ENCODE measurements at places on chromosomes 5 and 9.

- DNase-seq: no peak
Observed at GRCh38 chr5:132115375-132115774, 41.8 kb downstream of the CSF2 start.

GRCh38 chr5:169442913-169443784 is 140.4 kb upstream of the SPDL1 start:
- DNase-seq: no peak

DNA sequence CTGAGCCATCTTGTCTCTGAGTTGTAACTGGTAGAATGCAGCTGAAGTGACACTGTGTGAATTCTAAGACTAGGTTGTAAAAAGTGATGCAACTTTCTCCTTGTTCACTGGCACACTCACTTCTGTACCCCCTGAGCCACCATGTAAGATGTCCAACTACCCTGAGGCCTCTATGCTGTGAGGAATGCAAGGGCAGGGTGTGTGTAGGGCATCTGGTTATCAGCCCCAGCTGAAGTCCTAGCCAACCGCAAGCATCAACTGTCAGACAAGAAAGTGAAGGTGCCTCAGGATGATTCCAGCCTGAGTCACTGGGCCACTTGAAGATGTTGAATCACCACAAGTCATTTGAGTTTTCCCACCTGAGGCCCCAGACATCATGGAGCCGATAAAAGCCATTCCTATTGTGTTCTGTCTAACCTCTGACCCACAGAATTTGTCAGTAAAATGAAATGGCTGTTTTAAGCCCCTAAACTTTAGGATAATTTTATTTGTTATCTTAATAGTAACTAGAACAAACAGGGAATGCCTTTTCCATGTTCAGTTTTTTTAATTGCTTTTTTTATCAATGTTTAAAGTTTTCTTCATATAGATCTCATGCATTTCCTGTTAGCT is 18.7 kb upstream of the RHOBTB3 start:
- no peak for DNase-seq

DNA sequence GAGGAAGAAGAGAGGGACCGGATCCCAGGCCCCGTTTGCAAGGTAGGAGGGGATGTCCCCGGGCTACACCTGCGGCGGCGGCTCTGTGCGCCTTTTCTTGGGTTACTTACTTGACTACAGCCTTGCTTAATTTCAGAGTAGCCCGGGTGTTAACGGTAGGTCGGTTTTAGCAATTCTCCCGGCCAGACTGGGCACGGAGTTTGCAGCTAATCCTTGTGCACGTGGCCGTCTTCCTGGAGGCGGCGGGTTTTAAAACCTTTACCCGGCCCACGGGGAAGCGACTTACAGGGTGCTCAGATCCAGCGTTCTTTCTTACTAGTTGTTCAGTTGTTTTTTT is 313 bp downstream of the BRIX1 start:
- DNase-seq: no peak

DNA sequence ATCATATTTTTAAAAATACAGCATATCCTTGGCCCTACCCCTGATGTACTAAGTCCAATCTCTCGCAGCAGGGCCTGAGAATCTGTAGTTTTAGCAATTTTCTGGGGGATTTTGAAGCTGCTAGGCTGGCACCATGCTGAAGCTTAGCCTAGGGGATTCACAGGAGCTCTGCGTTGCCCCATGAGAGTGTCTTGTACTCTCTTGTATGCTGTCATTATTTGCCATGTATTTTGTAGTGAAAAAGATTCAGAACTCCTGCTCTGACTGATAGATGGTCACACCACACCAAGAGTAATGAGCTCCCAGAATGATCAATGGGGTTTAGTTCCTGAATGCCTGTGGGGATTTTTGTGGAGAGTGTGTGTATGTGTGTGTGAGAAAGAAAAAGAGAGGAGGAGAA is 20.7 kb upstream of the TRMT10B start:
- no peak for DNase-seq

DNA sequence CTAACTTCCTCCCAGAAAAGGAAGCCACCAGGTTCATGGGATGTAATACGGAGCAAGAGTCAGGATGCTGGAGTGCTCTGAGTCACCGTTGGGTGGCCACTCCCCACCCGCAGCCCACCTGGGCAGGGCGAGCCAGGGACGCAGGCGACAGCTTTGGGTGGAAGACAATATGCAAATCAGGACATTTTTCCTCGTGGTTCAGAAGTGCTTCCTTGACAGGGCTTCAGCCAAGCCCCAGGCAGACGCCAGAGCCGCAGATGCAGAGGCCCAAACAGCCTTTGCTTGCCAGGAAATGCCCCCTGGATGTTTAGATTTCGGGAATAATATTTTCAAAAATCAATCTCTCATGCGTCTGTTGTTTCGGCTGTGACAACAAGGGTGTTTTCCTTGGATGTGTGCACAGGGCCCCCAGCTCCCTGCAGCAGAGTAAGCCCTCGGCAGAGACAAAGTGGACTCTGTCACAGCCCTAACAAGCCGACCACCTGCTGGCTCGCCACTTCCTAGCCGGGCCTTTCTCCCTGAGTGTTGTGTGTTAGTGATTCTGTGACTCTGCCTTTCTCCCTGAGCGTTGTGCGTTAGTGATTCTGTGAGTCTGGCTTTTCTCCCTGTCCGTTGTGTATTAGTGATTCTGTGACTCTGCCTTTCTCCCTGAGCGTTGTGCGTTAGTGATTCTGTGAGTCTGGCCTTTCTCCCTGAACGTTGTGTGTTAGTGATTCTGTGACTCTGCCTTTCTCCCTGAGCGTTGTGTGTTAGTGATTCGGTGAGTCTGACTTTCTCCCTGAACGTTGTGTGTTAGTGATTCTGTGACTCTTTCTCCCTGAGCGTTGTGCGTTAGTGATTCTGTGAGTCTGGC is 11.8 kb upstream of the SLC9A3 start:
- no peak for DNase-seq

- DNase-seq: no peak
Observed at GRCh38 chr5:33299621-33300208, 141.1 kb upstream of the TARS1 start.

DNA sequence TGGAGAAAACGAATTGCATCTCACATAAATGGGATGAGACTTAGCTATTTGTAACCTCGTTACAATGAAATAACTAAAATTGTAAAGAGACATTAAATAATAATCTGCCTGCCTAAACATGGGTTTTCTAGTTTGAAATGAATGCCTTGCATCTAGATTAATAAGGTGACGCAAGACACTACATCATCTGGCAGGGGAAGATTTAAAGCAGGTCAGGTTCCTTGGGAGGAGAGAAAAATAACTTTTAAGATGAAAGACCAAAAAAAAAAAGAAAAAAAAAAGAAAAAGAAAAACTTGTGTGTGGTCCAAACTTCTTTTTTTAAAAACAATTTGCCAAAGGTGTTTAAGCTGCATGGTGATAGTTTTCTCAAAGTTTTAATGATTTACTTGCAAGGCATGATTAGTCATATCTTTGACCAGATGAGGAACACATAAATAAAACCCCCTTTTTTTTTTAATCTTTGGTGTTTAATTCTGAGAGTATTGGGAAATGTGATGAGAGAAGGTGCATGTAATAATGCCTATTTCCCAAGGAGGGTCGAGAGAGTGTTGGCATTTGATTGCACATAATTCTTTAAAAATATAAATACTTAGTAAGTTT is 122.9 kb upstream of the ADAMTSL1 start:
- no peak for DNase-seq

DNA sequence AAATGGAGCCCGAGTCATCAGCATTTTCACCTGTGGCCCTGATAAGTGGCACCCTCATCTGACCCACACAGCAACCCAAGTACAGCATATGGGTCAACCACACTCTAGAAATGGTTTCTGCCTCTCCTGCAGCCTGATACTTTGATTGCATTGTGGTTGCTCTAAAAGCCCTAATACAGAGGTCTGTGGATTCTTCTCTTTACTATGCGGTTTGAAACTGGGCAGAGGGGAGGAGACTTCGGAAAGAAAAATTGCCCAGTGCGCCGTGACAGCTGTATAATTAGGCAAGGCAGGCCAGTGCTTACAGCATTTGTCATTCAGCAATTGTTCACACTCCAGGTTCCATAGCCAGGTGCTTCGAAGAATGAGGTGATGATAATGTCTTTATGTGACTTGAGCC is 361.0 kb downstream of the NFIB start:
- no peak for DNase-seq

- no peak for DNase-seq
Observed at GRCh38 chr5:78958672-78959445, 26.3 kb downstream of the ARSB start.

DNA sequence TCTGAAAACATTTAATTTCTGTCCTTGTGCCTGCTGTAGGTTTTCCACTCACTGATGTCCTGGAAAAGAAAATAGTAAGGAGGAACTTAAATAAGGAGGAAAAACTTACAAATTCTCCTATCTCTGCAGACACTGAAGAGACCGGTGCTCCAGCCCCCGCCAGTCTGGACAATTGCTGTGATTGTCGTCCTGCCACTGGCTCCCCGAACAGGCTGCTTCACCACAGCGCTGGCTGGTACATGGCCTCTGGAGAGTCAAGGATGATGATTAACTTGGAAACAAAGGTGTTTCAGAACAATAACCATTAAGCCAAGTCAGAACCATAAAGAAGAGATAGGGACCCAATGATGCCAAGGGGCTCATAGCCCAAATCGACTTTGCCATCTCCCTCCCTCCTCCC is 7.3 kb downstream of the PLAC8L1 start:
- DNase-seq: no peak

DNA sequence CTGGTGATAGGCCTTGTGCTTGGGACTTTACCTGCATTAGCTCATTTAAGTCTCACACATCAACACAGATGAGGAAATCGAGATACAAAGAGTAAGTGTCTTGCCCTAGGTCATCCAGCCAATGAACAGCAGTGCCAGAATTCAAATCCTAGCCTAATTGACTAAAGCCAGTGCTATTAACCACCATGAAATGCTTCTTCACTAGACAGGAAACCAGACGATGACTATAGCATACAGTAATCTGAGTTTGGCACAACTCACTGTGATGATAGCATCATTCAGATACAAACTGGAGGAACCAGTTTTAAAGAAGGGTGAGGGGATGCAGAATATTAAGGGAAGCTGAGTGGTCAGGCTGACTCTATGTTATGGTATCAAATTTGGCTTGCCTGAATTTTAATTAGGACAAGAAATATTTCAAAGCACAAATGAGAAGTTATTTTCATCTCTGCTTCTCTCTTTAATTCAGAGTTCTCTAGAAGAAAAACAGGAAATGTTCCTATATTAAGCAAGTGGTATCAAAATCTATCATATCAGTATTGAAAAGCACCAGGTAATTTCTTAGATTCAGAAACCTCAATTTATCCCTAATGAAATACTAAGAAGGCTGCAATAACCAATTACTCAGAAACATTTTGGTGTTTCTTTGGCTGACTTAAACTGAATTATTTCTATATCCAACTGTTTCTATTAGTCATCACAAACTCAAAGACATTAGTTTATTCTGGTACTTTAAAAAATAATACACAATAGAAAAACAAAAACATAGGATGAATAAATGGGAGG is 147.0 kb upstream of the RASA1 start:
- no peak for DNase-seq

DNA sequence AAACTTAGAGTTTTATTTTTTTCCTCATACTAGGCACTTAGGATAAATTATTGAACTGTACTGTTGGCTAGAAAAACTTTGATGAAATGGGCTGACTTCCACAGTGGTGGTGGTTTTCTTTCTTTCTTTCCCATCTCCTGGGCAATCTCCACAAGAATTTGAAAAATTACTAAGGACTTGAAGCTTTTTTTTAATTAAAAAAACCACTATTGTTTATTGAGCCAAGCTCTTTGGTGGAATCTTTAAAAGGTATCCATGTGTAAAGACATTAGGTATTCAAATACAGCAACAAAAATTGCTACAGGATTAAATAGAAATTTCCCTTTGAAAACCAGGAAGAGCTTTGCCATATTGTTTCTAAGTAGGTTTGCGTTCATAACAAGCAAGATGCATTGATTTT is 14.1 kb downstream of the MARCHF6 start:
- no peak for DNase-seq

DNA sequence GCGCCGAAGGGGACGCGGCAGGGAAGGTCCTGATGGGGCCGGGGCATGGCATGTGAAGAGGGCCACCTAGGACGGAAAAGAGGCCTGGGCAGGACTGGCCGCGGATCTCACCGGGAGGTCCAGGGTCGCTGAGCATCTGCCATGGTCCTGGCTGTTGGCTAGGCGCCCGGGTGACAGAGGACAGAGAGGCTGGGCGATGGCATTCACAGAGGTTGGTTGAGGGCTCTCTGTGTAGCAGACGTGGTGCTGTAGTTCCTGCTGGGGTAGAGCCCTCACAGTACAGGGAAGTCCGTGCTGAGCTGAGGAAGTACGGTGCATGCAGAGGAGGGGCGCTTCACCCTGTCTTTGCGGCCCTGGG is 427 bp downstream of the PCYOX1L start:
- no peak for DNase-seq

- no peak for DNase-seq
Observed at GRCh38 chr5:131749138-131749537, 47.7 kb downstream of the FNIP1 start.

DNA sequence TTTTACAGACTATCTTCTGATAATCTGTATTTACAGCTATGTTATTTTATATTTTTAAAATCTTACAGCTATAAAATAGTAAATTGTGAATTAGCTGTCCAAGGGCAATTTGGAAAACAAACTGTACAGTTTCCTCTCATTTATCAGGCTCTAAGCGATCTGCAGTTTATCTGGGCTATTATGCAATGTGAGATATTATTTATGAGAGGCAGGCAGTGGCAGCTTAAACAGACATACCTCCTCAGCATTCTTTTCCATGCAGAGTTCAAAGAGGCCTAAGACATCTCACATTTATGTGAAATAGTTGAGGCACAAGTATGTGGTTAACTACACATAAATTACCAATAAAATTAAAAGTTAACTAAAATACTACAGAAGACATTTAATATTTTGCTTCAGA is 10.2 kb downstream of the NIPSNAP3B start:
- DNase-seq: no peak

GRCh38 chr5:59158637-59159391 is 575.9 kb downstream of the RAB3C start:
- DNase-seq: no peak

DNA sequence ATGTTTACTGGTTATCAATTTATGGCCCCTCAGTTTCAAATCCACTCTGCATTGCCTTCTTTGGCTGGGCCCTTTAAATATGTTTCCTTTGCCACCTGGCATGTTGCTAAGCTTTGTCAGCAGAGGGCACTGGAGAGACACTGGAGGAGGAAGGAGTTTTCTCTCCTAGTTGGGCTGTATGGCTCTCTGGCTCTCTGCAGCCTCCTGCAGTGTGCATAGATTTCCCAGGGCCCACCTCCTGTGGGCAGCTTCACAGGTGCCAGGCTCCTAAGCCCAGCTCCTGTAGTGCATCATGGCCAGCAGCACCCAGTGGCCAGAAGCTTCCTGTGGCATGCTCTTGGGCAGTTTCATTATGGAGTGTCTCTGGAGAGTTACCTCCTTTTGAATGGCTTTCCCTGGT is 23.3 kb downstream of the CAVIN4 start:
- DNase-seq: no peak

- no peak for DNase-seq
Observed at GRCh38 chr9:130308081-130308571, 42.6 kb downstream of the HMCN2 start.

Measured in stimulated activated CD8-positive, alpha-beta memory T cell treated with anti-CD3 and anti-CD28 coated beads, Interleukin-12 subunit alpha, Interleukin-12 subunit beta, amount 100 ng/mL, for 1 hour (primary cell).